ENCODE measurements at places on chromosomes 6 and 20.
A peak's percentile ranks its signal among the peaks of the same experiment; 100 is the strongest.

- no peak for DNase-seq
Observed at GRCh38 chr20:7637184-7637583, 303.1 kb downstream of the HAO1 start.

DNA sequence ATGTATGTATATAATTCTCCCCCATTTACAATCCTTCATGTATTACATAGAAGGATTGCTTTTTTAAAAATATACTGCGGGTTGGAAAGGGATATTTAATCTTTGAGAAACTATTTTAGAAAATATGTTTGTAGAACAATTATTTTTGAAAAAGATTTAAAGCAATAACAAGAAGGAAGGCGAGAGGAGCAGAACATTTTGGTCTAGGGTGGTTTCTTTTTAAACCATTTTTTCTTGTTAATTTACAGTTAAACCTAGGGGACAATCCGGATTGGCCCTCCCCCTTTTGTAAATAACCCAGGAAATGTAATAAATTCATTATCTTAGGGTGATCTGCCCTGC is 3.6 kb downstream of the FOXC1 start:
- DNase-seq: no peak

GRCh38 chr20:10910535-10911178 is 236.9 kb upstream of the JAG1 start:
- no peak for DNase-seq

GRCh38 chr20:34872622-34873224 is at the start of gene GGT7:
TSS of gene GGT7 (minus strand) at chr20:34872856. CDS start at chr20:34872815, 41 bp downstream.
- DNase-seq: peak; percentile 69

GRCh38 chr6:163947276-163947675 is 532.8 kb downstream of the QKI start:
- DNase-seq: no peak

GRCh38 chr20:9615766-9616454 is 101.5 kb downstream of the LAMP5 start:
- peak; percentile 35 for DNase-seq
